M059J (cell line): ENCODE measurements at places on chromosomes 7 and 10. TPM values are rescaled to one million over a fixed set of nuclear protein-coding genes. Genes with fewer than 3 reads are reported as not detected.

DNA sequence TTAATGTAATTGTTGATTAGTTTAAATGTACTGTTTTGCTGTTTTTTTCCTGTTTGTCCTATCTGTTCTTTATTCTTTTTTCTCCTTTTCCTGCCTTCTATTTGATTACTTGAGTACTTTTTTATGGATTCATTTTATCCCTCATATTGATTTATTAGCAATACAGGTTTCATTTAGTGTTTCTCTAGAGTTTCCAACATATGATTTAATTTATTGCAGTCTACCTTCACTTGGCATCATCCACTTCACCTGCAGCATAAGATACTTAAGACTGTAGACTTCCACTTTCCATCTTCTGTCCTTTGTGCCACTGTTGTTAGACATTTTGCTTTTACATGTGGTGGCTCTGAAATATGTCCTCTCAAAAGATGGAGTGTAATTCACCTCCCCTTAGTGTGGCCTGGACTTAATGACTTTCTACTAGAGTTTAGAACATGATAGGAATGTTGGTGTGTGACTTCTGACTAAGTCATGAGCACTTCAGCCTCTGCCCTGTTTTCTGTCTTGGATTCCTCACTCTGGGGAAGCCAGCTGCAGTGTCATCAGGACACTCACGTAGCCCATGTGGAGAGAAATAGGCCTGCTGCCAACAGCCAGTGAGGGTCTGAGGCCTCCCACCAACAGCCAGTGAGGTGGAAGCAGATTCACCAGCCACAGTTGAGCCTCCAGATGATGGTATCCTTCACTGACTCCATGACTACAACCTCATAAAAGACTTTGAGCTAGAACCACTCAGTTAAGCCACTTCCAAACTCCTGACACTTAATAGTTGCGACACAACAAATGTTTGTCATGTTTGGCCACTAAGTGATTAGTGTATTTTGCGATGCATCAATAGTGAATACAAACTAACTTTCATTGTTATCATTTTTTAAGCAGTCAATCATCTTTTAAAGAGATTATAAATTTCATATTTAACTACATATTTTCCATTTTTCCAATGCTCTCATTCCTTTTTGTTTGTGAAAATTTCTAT is 643.5 kb upstream of the DPP6 start:
- no peak for DNase-seq

GRCh38 chr10:50416881-50417280 is 165.6 kb upstream of the ASAH2 start:
- DNase-seq: no peak

GRCh38 chr7:98641646-98642500 is 24.8 kb downstream of the NPTX2 start:
- DNase-seq: peak; percentile 4

- peak; percentile 75 for DNase-seq
These were observed 29.9 kb downstream of the RNLS start for GRCh38 chr10:88553116-88553752.

Gene CBX3
- total RNA-seq: 224 and 268 TPM in 2 replicates

DNA sequence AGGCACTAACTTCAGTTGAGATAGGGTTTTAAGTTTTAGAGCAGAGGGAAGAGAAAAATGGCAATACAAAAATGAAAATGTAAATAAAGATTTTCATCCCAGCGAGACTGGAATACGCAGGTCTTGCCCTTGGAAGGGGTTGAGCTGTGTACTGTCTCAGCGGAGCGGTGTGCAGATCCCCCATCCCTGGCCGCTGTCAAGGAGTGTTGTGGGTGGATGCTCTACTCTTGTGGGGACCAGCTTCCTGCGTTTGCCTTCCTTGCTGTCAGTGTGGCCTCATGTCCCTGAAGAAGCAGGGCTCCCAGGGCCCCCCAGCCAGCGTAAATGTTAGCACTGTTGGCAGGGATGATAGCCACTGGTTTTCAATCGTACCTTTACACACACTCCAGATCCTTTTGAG is 249.7 kb upstream of the PITRM1 start:
- DNase-seq: no peak

DNA sequence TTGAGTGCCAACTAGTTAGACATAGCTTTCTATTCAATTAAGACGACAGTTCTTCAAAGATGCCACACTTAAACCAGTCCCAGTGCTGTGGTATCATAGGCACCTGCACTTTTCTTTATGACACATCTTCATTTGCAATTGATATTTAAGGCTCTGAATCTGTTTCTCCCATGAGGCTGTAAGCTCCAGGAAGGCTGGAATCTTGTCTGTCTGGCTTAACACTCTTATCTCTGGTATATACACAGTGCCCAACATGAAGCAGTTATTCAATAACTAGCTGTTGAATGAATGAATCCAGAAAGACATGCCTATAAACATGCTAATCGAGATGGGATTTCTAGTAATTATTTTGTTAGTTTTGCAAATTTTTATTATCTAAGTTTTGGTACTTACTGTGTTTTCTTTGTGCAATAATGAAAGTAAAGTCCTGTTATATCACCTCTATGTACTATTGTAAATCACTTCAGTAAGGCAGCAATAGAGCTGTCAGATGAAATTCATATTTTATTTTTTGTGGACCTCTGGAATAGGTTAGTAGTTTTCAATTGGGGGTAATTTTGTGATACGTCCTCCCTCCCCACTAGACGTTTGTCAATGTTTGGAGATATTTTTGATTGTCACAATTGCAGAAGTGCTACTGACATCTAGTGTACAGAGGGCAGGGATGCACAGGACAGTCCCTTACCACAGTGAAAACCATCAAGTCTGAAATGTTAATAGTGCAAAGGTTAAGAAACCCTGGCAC is 51.3 kb upstream of the STEAP4 start:
- peak; percentile 25 for DNase-seq

DNA sequence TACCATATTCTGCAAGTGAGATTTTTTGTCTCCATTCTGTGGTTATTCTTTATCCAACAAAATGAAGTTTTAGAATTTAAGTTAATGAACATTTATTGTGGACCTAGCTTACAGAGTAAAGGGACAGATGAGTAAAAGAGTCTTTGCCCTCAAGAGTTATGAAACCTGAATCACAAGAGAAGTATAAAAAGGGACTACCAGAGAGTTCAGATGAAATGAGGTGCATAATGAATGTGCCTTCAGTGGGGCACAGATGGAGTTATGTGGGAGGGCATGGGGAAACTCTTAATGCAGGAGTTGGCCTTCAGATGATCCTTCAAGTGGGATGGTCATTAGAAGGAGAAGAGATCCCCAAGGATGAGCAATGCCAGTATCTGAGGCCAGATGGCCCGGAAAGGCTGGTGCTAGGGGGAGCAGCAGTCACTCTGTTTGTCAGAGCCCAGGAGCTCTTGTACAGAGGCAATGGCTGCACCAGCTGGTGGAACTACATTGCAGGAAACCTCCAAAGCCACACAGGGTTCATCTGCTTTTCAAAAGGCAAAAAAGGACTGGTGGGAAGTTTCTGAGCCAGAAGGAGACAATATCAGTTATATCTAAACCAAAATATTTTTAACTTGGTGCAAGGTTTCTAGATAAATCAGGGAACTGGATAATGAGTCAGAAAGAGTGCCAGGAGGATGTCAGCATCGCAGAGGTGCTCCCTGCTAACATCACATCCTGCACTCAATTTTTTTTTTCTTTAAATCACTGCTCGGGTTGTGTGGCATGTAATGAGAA is 162.0 kb downstream of the KLF6 start:
- peak; percentile 72 for DNase-seq

Gene CFAP46
- total RNA-seq: not detected in 2 replicates

- no peak for DNase-seq
These were observed 317.2 kb downstream of the BBS9 start for GRCh38 chr7:33446551-33446950.

- peak; percentile 85 for DNase-seq
These were observed 186.2 kb downstream of the MACC1 start for GRCh38 chr7:20030915-20031362.

DNA sequence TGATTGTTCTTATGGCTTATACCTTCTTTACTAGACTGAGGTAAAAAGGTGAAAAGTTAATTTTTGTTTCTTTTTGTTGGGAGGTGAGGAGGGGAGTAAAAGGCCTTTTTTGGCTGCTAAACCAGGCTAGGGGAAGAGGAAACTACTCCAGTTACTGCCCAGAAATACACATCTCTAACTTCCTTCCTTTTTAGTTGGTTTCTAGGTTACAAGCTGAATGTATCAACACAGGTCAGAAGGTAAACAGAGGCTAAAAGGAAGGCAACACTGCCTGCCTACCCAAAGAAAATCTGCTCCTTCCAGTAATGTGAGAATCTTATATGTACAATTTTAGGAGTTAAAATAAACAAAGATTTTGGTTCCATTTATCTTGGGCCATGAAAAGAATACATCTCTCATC is 140.4 kb downstream of the NRBF2 start:
- peak; percentile 25 for DNase-seq

- peak; percentile 81 for DNase-seq
These were observed 32.8 kb downstream of the CPVL start for GRCh38 chr7:29113384-29114102.

- no peak for DNase-seq
These were observed 21.1 kb downstream of the MKRN1 start for GRCh38 chr7:140458201-140458600.

Gene CHN2
- total RNA-seq: not detected in 2 replicates

DNA sequence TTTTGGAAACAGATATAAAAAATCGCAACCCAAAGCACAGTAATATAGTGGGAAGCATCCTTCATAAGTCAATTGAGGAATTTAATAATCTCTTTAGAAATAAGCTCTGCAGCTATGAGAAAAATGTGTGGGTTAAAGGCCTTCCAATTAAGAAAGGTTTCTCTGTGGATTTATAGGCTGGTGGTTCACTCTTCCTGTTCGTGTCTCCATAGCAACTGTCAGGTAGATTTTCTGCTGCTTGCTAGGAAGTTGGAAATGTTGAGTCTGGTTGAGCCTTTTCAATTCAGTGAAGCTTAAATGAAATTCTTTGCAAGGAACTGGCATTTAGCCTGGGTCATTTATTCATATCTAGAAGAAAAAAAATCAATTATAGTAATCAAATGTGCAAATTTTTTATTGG is 652.8 kb upstream of the CELF2 start:
- no peak for DNase-seq

GRCh38 chr7:46682836-46683624 is 762.0 kb upstream of the IGFBP3 start:
- DNase-seq: peak; percentile 97

Gene FAM25A
- not detected in 2 replicates for total RNA-seq

DNA sequence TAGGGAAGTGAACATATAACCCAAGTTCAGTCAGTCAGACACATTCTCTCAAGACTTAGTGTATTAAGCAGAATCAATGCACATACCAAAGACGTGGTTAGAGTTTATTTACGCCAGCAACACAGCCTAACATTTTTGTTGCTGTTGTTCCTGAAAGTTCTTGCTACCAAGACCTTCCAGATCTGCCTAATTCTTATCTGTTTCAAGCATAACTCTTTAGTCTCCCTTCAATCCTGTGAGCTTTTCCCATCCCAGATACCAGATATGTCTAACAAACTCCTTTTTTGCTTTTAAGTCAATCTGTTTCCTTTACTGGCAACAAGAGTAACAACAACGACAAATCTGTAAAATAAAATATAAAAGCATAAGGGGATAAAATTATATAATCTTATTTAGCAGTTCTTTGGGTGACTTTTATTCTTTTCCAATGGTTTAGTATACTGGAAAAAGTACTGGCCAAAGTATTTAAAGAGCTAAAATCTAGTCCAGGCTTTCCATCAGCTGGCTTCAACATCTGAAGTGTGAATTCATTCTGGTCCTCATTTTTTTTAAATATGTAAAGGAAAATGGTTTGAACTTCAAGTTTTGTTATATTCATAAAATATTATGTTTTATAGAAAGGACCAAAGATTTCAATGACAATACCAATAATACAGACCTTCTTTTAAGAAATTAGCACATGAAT is 193.8 kb downstream of the IMMP2L start:
- DNase-seq: no peak

Gene CDCA7L
- total RNA-seq: 37.9 and 57.8 TPM in 2 replicates

Gene TMEM120A
- 15.7 and 19.6 TPM in 2 replicates for total RNA-seq

Gene NAT16
- 0.12 TPM in 1 of 2 replicates, not detected in the other for total RNA-seq

GRCh38 chr10:16470747-16471146 is 33.9 kb downstream of the PTER start:
- no peak for DNase-seq

Gene CYTH3
- 15.0 and 29.6 TPM in 2 replicates for total RNA-seq

Gene PDE1C
- 43.5 and 70.6 TPM in 2 replicates for total RNA-seq

Gene PPIA
- total RNA-seq: 4,190 and 5,216 TPM in 2 replicates

Gene CPXM2
- not detected in 2 replicates for total RNA-seq

Gene AMPH
- 1.9 and 3.1 TPM in 2 replicates for total RNA-seq

DNA sequence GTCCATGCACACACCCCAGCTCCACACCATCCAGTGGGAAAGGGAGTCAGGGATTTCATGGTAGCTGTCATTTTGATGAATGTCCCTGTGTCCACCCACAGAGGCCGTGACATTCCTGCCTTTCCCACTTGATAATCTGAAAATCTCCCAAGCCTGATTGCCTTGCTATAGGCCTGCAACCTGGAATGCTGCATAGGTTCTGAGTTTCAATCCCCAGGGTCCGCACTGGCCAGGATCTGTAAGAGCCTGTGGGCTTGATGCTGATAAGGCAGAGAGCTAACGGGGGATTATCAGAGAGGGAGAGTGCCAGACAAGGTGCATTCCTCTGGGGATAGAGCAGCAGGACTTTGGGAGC is 57.5 kb downstream of the RBM20 start:
- DNase-seq: no peak

- DNase-seq: peak; percentile 26
These were observed 508.5 kb downstream of the DNAJB6 start for GRCh38 chr7:157845203-157845835.

Gene C7orf25
- total RNA-seq: 8.2 and 15.5 TPM in 2 replicates

Gene TMEM270
- 0.17 and 0.32 TPM in 2 replicates for total RNA-seq

Gene ADAM22
- total RNA-seq: 0.74 and 1.4 TPM in 2 replicates

- peak; percentile 79 for DNase-seq
These were observed 10.9 kb upstream of the RSU1 start for GRCh38 chr10:16828114-16828568.

- no peak for DNase-seq
These were observed 174.2 kb upstream of the STEAP4 start for GRCh38 chr7:88480896-88481295.

DNA sequence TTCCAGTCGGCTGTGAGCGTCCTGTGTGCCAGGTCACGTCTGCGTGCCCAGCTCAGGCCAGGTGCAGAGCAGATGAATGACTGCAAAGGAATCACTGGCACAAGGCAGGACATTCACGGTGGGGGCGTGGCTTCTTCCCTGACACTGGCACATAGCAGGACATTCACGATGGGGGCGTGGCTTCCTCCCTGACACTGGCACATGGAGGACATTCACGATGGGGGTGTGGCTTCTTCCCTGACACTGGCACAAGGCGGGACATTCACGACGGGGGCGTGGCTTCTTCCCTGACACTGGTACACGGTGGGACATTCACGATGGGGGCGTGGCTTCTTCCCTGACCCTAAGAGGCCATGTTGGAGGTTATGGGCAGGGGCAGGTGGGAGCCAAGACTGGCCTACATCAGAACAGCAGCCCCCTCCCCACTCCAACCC is 64.3 kb downstream of the MYL10 start:
- peak; percentile 56 for DNase-seq

GRCh38 chr7:33334349-33334748 is 205.0 kb downstream of the BBS9 start:
- DNase-seq: peak; percentile 41

GRCh38 chr7:158809596-158809995 is 19.7 kb downstream of the ESYT2 start:
- peak; percentile 28 for DNase-seq
